ENCODE measurements at places on chromosomes 6 and 20.

- DNase-seq = no peak
These were observed 33.9 kb downstream of the ADTRP start for GRCh38 chr6:11744753-11745152.

DNA sequence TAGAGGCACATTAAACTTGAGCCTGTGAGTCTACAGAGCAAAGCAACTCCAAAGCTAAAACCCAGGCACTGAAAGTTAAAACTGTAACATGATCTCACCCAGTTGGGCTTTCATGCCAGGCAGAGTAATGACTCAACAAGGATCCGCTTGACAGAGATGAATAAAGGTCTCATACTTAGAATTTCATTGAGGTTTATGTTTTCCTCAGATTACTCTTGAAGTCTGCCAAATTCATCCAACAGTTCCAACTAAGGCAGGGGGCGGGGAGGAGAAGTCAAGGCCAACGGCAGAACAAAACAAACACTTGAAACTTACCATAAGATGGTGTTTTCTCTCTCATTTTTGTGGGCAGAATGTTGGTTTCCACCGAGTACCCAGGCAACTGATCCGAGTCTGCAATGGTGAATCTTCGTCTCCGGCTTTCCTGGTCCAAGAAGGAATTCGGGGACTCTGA, 54.0 kb upstream of the IPCEF1 start:
- no peak for DNase-seq

DNA sequence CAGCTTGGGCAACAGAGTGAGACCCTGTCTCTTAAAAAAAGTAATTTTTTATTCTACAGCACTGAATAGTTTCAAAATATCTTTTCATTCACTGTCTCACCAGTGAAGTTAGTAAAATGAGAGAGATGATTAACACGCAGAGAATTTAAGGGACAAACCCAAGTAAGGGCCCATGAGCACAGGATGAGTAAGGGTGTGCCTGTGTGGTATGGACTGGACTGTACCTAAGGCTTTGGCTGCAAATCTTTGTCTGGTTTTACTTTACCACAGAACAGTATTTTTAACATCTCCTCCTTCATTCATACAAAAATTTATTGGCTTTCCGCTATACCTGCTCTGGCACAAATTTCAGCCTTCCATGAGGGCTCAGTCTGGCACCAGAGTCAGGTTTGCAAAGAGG, 433.3 kb downstream of the UTRN start:
- no peak for DNase-seq

GRCh38 chr20:34515484-34516246, 557 bp upstream of the DYNLRB1 start:
- peak; percentile 76 for DNase-seq

DNA sequence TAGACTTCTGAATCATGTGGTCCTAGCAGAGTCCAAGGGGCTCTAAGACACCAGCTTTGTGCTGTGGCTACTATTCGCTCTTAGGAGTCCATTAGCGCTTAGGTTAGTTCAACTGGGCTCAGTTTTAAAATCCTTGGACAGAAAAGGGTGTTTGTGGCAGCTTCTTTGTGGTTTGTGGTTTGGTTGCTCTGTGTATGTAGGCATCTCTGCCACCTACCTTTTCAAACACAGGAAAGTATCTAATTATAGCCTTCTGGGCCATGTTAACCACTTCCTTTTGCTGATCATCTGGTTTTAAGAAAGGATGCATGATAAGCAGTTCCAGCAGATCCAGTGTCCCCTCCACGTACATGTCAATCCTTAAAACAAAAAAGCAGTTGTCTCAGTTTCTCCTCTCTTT, 10.8 kb downstream of the GSTA4 start:
- peak; percentile 38 for DNase-seq

DNA sequence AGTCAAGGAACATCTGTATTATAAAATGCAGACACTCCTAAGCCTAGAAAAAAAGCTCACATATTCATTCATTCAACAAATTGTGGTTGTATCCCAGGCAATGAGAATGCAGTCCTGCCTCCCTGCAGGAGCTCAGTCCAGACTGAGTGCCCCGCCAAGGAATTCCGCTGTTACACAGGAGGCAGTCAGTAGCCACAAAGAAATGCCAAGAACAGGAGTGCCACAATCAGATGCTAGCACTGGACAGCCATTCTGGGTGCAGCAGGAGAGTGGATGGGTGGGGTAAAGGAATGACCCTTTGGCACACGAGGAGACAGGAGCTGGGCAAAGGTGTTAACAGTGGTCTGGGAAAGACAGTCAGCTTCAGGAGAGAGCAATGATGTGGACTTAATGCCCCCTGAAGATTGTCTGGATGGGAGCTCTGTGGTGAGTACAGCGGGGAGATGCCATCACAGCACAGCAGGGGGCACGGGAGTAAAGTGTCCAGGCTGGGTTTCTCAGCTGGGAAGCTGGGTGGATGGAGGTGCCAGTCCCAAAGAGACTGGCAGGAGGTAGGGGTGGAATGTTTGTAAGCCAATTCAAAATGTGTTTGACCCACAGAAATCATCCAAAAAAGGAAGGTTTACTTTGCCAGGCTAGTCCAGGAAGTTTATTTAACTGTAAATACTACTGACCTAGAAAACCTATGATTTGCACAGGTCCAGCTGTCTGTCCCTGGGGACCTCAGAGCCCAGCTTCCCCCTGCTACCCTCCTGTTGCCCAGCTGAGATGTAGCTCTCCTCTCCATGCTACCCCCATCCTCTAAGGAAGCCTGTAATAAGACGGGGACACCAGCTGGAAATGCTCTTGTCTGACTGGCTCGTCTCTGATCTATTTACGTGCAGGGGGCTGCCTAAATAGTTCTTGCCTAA, 84.1 kb downstream of the SLC23A2 start:
- no peak for DNase-seq

DNA sequence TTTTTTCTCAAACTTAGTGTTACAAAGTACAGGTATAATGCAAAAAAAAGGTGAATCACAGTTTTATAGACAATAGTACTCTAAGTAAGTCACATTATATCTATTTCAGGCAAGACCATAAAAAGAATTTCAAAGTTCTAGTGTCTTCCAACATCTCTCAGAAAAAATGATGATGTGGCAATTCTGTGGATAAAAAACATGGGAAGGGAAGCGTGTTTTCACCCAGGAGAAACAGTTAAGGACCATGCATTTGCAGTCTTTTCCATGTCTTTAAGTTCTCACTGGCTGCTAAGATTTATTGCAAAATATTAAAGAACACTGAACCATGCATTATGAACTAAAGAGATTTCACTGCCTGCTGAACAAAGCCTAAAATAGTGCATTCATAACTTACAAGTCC, 1.8 kb downstream of the SSR1 start:
- DNase-seq = no peak

GRCh38 chr6:3561725-3562124, 104.9 kb upstream of the SLC22A23 start:
- DNase-seq = no peak

All from CD4-positive, alpha-beta T cell treated with Interleukin-1 beta for 1 hour (primary cell).